Stimulated activated CD8-positive, alpha-beta memory T cell treated with anti-CD3 and anti-CD28 coated beads, Interleukin-12 subunit alpha, Interleukin-12 subunit beta, amount 100 ng/mL, for 4 hours (primary cell): ENCODE measurements at places on chromosomes 12 and 14.

GRCh38 chr12:27555925-27556778, 32.1 kb downstream of the PPFIBP1 start:
- DNase-seq: no peak

- DNase-seq: no peak
These were observed 307.2 kb upstream of the SOX5 start for GRCh38 chr12:24256684-24257083.

DNA sequence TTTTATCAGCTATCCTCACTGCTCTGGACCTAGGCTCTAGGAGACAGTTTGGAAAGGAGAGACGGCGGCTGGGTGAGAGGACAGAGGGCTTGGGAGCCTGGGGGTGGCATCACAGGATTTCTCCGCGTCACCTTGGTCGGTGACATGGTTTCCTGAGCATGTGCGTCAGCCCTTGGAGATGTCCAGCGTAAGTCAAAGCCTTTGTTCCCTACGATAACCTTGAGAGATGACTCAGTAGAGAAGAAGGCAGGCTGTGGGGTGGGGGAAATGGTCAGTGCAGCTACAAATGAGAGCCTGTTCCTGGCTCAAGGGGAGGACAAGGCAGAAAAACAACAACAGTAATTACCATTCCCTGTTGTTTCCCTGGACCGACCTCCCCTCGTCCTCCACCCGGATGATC, 90.2 kb upstream of the TBX3 start:
- DNase-seq: no peak

- no peak for DNase-seq
These were observed 63.0 kb upstream of the BTG1 start for GRCh38 chr12:92208613-92209121.

GRCh38 chr14:69812711-69813110, 15.7 kb upstream of the SLC10A1 start:
- no peak for DNase-seq
